Activated naive CD4-positive, alpha-beta T cell treated with Interleukin-2 at 50 U/mL for 16 hours (primary cell): ENCODE measurements at places on chromosomes 1 and 21.

DNA sequence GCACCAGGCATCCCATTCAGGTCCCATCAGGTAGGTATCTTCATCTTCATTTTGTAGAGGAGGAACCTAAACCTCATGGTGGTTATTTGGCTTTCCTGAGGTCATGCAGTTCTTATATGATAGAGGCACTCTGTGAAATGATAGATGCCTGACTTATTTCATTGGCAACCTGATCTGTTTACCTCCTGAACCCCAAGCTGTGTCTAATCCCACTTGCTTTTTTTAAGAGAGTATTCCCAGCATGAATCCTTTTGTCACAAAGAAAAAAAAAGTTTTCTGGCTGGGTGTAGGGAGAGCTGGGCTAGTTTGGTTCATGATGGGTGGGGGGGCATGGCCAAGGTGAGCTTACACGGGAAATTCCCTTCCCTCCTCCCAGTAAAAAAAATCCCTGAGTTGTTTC is 154.2 kb downstream of the TENT5C start:
- no peak for DNase-seq

- no peak for DNase-seq
Measured at GRCh38 chr21:14678973-14679574, 133.0 kb upstream of the SAMSN1 start.

- DNase-seq: no peak
Measured at GRCh38 chr21:13827201-13827600, 217.6 kb downstream of the POTED start.

DNA sequence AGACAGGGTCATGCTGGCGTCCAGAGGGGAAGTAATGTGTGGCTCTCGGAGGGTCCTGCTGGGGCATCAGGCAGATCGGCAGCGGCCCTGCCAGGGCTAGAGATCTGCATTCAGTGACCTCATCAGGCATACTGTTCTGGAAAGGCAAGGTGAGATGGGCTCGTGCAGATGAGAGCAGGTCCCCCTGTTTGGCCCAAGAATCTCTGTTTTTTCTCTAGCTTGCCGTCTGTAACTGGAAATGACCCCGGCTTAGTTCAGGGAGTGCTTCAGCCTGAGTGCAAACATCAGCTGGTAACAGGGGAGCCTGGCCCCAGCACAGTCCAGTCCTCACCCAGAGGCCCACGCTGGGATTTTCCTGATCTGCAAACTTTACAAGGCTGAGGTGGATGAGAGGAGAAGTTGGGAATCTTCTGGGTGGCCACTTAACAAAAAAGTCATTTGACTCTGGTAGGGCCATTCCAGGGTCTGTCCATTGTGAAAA is 2.1 kb downstream of the FAM163A start:
- no peak for DNase-seq

GRCh38 chr1:220700556-220701179 is 10.5 kb downstream of the C1orf115 start:
- no peak for DNase-seq

DNA sequence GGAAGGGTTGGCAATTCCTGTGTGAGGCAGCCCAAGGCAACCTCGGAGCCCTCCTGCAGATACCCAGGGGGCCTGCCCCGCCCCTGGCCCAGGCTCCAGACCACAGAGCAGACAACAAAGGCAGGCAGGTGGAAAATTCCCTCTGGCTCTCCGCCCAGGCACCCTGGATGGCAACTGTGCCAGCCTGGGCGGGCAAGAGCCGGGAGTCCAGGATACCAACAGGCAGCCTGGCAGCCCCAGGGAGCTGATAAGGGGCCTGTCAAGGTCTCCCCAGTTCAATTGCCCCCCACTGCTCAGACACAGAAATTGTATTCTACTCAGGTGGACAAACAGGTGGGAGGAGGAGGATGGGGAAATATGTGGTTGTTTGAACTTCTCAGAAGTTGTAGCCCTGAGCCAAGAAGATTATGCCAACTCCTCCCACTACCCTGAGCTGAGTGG is 15.4 kb upstream of the GPR37L1 start:
- no peak for DNase-seq

DNA sequence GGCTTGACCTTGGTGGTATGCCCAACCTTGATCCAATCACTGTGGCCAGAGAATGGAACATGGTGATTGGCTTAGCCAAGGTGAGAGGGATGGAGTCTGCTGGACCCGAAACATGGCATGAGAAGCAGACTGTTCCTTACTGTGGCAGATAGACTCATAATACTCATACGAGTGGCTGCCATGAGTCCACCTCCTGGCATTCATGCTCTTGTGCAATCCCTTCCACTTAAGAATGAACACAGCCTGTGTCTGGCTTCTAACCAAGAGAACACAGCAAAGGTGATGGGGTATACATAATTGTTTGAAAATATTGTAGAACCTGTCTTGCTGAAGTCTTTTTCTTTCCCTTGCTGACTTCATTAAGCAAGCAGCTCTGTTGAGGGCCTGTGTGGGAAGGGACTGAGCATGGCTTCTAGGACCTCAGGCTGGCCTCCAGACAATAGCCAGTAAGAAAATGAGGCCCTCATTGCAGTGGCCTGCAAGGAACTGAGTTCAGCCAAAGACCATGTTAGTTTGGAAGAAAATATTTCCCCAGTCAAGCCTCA is 85.9 kb downstream of the ZNF281 start:
- DNase-seq: no peak

DNA sequence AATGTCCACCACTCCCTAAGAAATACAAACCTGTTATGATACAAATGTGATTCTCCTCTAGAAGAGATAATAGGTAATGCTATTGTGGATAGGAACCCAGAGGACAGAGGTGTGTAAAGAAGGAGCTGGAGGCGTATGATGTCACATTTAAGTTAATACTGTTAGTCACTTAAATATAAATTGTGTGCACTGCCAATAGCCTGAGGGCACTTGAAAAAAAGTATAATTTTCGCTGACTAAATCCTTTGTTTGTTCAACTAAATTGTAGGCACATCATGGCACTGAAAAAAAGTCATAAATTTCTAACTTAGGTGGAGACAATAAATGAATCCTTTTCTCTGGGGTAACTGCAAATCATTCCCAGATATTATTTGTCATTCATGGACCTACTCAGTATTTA is 4.4 kb downstream of the RCSD1 start:
- DNase-seq: no peak

DNA sequence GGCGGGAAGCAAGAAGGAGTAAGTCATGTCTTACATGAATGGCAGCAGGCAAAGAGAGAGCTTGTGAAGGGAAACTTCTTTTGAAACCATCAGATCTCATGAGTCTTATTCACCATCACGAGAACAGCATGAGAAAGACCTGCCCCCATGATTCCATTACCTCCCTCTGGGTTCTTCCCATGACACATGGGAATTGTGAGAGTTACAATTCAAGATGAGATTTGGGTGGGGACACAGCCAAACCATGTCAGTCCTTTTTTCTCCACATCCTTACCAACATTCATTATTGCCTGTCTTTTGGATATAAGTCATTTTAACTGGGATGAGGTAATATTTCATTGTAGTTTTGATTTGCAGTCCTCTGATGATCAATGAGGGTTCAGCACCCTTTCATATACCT is 81.0 kb downstream of the DIRAS3 start:
- no peak for DNase-seq

GRCh38 chr21:45892916-45893739 is 88.4 kb upstream of the COL6A1 start:
- no peak for DNase-seq

DNA sequence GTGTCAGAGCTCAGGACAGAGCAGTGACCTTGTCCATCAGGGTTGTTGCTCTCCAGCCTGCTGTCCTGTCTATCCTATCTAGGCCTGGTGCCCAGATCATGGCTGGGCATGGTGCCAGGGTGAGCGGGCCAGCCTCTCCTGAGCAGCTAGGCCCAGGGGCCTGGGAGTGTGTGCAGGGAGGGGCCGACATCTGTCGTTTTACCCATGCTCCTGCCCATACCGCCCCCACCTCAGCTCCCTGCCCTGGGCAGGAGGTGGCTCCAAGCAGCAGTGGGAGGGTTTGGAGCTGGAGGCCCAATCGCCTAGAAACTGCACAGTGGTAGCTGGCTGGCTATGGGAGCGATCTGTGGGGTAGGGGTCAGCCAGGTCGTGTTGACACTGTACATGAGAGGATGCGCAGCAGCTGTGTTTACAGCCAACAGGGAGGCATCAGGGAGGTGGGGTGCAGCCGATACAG is 6.5 kb downstream of the INSRR start:
- no peak for DNase-seq

- DNase-seq: no peak
Measured at GRCh38 chr1:150282558-150282958, 204 bp downstream of the CIART start.

DNA sequence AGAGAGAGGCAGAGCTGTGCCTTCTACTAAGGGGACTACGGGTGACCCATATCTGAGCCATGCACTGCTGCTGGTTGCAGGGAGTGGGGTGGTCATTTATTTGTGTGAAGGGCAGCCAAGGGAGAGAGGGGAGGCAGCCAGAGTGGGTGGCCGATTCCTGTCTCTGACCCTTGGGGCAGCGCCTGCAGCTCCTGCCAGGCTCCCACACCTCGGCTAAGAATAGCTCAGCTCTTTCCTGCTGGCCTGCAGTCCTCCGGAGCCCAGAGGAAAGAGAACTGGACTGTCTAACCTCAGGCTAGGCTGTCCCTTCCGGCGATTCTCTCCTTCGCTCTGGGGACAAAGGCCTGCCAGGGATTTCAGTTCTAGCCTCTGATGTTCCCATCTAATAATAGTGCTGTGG is 11.6 kb upstream of the CD34 start:
- DNase-seq: no peak

GRCh38 chr1:74637296-74637695 is 36.3 kb downstream of the ERICH3 start:
- no peak for DNase-seq

DNA sequence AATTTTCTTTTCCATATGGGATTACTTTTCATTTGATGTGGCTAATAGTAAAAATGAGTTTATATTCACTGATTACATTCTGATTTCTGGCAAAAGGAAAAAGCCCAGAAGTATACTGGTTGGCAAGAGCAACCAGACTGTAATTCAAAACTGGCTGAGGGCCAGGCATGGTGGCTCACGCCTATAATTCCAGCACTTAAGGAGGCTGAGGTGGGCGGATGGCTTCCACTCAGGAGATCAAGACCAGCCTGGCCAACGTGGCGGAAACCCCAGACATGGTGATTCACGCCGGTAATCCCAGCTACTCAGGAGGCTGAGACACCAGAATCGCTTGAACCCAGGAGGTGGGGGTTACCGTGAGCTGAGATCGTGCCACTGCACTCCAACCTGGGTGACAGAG is 14.5 kb downstream of the SYT11 start:
- no peak for DNase-seq

GRCh38 chr1:7497107-7497637 is 273.9 kb upstream of the VAMP3 start:
- no peak for DNase-seq
